G401 (cell line): ENCODE measurements at places on chromosomes 3 and 15. TPM values are rescaled to one million over a fixed set of nuclear protein-coding genes. Genes with fewer than 3 reads are reported as not detected.

MELTF gene
- total RNA-seq = 19.3 and 19.7 TPM in 2 replicates

ZIC4 gene
- not detected in 2 replicates for total RNA-seq

SLC22A13 gene
- not detected in 2 replicates for total RNA-seq

TM4SF4 gene
- not detected in 2 replicates for total RNA-seq

COL7A1 gene
- 0.12 and 0.34 TPM in 2 replicates for total RNA-seq

GRAMD1C gene
- 8.1 and 13.5 TPM in 2 replicates for total RNA-seq

SPATA12 gene
- total RNA-seq = not detected in 2 replicates

CFAP100 gene
- not detected in 2 replicates for total RNA-seq

PP2D1 gene
- not detected in 2 replicates for total RNA-seq

CCR8 gene
- not detected in 2 replicates for total RNA-seq

DNA sequence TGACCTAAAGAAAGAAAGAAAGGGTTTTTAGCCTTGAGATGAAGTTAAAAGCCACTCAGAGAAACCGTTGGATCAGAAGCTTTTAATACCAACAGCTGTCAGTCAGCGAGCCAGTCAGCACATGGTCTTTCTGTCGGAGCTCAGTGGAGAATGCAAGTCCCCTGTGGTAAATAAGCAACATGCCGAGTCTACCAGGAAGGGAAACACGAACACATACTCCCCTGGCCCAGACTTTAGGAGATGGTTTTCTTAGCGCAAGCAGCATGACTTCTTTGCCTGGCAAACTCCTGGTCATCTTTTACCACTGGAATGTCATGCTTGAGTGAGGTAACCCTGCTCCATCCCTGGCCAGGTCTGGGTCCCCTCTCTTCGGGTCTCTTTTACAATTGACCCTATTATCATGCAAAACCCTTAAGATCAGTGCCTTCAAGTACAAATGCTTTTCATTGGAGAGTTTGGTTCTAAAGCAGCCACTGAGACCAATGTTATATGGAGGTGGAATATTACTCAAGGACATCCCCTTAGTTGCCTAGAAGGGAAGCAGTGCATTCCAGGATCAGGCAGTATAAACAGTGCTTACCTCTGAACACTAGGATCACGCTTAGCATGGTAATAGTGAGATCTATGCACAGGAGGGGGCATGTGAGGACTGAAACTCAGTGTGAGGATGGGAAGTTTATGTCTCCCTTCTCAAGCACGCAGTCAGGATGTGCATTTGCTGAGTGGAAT lies 28.2 kb downstream of the SLCO3A1 start:
- no peak for DNase-seq

DNA sequence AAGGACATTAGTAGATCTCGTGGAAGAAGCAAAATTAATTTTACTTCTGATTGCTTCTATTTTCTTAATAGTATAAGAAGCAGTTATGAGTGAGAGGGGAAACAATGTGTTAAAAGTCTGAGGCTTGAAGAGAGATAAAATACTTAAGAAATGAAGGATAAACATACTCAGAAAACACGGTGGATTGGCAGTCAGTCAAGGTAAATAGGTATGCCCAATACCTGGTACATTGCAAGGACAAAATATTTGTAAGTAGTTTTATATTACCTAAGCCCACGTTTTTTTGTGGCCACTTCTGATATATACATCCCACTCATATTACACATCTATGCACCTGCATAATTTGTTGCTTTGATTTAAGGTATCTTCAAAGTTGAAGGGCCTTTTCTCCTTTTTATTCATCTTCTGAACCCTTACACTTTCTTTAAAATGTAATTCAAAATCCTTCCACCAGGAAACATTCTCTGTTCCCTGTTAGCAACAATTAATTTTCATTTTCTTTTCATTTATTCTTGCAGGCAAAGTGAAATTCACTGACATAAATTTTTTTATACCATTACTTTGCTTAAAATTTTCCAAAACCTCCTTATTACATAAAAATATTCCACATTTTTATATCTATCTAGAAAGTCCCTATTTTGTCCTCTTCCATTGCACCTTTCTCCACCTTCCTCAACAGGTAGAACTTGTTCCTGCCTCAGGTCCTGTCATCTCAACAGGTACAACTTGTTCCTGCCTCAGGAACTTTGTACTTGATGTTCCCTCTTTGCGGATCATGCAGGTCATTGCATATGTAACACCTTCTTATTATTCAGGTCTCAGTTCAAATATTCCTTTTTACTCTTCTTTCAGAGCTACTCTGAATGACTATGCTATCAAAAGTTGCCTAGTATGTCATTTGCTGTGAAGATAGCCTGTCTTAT lies 755.7 kb upstream of the ALCAM start:
- no peak for DNase-seq

- DNase-seq = no peak
These were observed 1.1 kb downstream of the ATP10A start for GRCh38 chr15:25862071-25862471.

DNA sequence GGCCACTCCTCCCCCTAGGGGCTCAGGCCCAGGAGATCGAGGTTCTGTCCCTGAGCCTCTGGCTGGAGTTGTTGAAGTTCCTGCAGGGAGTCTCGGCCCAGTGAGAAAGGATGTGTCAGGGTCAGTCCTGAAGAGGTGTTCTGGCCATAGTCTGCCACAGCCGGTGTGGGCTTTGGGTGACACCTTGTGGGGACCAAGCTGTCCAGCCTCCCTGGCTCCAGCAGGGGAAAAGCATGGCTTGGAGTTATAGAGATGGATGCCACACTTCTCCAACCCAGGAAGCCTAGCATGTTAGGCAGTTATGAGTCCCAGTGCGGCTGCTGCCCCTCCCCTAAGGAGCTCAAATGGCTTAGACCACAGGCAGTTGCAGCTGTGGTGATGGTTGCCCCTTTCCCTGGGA lies 945.6 kb upstream of the GBE1 start:
- DNase-seq = no peak

DNA sequence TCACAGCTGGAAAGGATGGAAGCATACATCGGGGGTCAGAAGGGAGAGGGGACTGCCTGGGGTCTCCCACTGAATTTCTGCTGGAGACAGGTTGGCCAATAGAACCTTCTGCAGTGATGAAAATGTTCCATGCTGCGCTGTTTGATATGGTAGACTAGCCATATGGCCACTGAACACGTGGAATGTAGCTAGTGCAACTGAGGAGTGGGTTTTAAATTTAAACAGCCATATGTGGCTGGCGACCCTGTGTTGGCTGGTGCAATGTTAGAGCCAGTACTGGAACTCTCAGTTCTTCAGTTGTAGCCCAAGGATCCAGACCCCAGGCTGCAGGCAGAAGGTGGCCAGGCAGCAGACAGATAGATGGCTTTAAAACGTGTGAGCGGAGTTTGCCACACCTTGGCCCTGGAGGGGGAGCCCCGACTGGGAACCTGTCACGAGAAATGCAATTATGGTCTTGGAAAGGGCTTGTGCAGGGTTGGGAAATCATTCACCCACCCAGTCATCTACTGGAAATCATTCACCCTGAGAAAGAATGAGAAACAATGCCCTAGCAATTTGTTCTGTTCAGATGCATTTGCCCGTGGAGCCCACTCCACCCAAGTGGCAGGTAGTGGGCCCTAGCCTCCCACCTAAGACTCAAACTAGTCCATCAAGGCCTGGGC lies 127.6 kb downstream of the FBLN2 start:
- no peak for DNase-seq

- no peak for DNase-seq
These were observed 7.1 kb downstream of the CD200R1 start for GRCh38 chr3:112967828-112968227.

GRCh38 chr3:194806991-194807630 lies 121.4 kb downstream of the FAM43A start:
- no peak for DNase-seq

GRCh38 chr3:25433106-25433505 lies 5.0 kb downstream of the RARB start:
- DNase-seq = no peak

- DNase-seq = no peak
These were observed 247.3 kb upstream of the NSMCE3 start for GRCh38 chr15:29516929-29517328.

DNA sequence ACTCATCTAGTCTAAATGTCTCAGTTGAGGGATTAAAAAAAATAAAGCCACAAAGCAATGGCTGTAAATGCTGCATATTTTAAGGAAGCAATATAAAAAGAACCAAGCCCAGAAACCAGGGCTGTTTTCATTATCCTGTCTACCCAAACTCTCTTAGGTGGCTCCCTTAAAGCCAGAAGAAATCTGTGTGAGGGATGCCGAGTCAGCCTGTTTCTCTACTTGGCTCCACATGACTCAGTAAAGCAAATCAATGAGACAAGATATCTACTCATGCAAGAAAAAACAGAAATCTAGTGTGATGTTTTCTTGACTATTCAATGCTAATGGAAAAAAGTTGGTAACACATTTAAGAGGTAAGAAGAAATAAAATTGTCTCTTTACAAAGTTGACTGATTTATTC lies 296.2 kb downstream of the ZBTB20 start:
- DNase-seq = no peak

- DNase-seq = peak; percentile 87
These were observed 20.3 kb upstream of the CSPG4 start for GRCh38 chr15:75732809-75733451.

- DNase-seq = peak; percentile 95
These were observed 47.0 kb downstream of the ZBTB20 start for GRCh38 chr3:115099986-115100571.

GRCh38 chr3:103513003-103513402 lies 1078.2 kb downstream of the ZPLD1 start:
- DNase-seq = no peak
